Stimulated activated naive CD4-positive, alpha-beta T cell (primary cell): ENCODE measurements at places on chromosomes 2 and 18.

- no peak for DNase-seq
Observed at GRCh38 chr2:172012677-172013391, 13.1 kb downstream of the METAP1D start.

- DNase-seq, result peak; percentile 10
Observed at GRCh38 chr2:53969968-53970723, 647 bp downstream of the PSME4 start.

- no peak for DNase-seq
Observed at GRCh38 chr2:80348953-80349352, 44.4 kb upstream of the LRRTM1 start.

- no peak for DNase-seq
Observed at GRCh38 chr2:83191316-83191715, 1267.8 kb downstream of the SUCLG1 start.
